ENCODE measurements at places on chromosomes 3 and 15.

GRCh38 chr3:190721330-190721729 is 141.2 kb downstream of the GMNC start:
- DNase-seq, result no peak

- no peak for DNase-seq
These were observed 68.2 kb upstream of the NTRK3 start for GRCh38 chr15:88324741-88325065.

- DNase-seq, result no peak
These were observed at the start of gene MAP4 for GRCh38 chr3:48016301-48016973. Gene MAP4 (minus strand): TSS chr3:48016416. CDS start chr3:47998860, 17,556 bp downstream.

- DNase-seq, result no peak
These were observed 662 bp downstream of the TMEM108 start for GRCh38 chr3:133038731-133039375.

- no peak for DNase-seq
These were observed 218.3 kb upstream of the SOX2 start for GRCh38 chr3:181493423-181493822.

- no peak for DNase-seq
These were observed 35.6 kb downstream of the SLC51A start for GRCh38 chr3:196251918-196252317.

DNA sequence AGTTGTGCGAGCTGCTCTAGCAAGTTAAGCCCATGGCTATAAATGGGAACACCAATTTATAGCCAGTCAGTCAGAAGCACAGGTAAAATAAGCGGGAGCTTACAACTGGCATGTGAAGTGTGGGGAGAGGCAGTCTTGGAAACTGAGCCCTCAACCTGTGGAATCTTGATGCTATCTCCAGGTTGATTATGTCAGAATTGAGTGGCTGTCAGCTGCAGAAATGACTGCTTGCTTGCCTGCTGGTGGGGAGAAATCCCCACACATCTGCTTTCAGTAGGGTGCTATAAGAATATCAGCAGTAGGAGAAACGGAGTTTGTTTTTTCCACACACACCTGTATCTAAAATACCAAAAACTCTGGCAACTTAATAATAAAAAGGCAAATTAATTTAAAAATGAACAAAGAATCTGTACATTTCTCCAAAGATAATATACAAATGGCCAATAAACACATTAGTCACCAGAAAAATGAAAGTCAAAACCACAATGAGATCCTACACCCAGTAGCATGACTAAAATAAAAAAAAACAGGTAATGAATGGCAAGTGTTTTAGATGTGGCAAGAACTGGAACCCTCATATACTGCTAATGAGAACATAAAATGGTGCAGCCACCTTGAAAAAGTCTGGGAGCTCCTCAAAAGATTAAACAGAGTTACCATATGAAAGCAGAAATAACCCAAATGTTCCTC is 26.0 kb upstream of the MAP4 start:
- no peak for DNase-seq

- no peak for DNase-seq
These were observed 75.3 kb upstream of the HRH1 start for GRCh38 chr3:11078826-11079515.

GRCh38 chr3:182501856-182502255 is 291.4 kb upstream of the ATP11B start:
- no peak for DNase-seq

DNA sequence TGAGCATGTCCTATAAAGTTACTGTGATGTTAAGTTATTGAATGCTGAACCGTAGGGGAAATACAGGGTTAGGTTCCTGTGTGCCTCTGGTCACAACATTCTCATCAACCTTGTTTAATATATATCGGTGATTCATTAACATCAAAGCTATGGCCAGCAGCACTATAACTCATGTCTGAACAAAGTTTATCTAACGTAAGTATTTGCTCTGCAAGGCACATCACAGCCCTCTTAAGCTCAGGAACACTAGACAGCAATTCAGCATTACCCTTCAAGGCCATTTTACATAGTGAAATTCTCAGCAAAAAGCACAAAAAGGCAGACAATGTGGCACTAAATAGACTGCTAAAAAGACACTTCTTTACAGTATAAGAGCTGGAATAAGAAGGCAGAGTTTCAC is 48.2 kb upstream of the FNDC3B start:
- no peak for DNase-seq

- DNase-seq, result no peak
These were observed at the start of gene GPR171 for GRCh38 chr3:151203051-151203420. Gene GPR171 (minus strand): TSS chr3:151203216. CDS start chr3:151199386, 3,830 bp downstream.

DNA sequence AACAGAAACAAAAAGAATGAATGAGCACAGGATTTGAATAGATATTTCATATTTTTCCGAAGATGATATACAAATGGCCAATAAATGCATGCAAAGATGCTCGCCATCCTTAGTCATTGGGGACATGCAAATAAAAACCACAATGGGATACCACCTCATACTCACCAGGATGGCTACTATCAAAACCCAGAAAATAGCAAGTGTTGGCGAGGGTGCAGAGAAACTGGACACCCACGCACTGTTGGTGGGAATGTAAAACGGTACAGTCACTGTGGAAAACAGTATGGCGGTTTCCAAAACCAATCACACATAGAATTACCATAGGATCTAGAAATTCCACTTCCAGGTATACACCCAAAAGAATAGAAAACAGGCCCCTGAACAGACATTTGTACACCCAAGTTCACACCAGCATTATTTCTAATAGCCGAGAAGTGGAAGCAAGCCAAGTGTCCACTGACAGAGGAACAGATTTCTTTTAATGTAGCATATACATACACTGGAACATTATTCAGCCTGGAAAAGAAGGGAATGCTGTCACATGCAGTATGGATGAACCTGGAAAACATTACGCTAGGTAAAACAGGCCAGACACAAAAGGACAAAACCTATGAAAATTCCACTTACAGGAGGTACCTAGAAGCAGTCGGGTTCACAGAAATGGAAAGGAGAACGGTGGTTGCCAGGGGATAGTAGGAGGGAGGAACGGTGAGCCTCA is 3.6 kb downstream of the RNF168 start:
- DNase-seq, result no peak

DNA sequence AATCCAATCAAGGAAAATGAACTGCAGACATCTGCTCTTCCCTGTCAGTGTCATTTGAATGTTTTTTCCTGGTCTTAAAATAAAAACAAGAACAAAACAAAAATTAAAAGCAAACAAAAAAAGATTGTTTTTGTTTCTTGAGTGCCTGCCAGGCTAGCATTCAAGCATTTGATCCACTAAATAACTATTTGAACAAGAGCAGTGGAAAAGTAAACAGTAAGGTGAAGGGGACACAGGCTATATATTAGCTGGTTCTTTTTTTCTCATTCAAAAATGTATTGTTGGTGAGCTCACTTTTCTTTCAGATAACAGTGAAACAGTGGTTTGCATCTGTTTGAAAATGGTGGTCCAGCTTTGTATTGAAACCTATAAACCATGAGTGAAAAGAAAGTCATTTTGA is 586.9 kb upstream of the SGO1 start:
- no peak for DNase-seq

DNA sequence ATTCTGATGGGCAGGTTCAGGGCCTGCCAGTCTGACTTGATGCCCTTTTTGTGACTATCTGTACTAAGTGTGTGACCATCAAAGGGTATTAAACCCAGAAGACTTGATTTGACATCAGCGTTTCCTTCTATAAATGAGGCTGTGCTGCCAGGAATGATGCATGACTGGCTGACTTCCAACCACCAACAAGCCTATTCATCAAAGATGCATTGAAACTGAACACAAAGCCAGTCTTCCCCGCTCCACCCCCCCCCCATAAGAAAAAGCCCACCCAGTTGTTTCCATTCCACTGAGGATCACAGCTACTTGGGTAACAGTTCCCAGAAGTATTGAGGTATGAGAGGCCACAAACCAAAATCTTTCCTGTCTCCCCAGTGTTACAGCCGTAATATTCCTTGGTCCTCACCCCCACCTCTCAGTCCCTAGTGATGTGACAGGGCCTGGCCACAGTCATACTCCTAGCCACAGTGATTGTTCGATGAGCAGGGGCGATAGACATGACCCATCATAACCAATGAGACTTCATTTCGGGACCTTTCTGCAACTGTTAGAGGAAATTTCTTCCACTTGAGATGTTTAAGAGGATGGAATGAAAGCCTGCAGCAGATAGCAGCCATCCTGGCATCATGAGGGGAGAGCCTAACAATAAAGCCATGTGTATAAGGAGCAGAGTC is 22.6 kb downstream of the SH3BP5 start:
- DNase-seq, result peak; percentile 49

DNA sequence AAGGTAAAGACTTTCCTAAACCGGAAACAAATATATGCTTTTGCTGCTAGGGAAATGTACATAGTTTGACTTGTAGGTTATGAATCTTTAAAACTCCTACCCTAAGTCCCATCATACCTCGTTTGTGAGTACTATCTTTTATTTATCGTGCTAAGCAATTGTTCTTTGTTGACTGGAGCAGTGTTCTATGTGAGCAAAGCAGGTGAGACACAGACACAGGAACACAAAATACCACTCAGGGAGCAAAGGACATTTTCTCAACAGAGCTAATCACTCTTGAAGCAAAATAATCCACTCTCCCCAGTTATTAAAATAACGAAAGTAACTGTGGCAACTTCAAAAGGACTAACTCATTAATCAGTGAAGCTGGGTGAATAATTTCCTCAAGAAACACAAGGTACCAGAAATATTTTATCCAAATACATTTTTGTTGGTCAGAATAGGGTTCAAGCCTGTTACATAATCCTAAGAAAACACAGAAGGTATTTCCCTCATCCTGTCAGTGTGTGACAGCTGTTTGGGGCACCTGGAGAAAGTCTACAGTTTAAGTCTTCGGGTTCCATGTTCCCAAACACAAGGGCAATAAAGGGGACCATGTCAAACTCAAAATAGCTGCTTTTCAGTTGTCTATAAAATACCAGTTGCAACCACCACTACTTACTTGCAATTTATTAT is 407.7 kb downstream of the FOXP1 start:
- DNase-seq, result no peak

GRCh38 chr15:95948411-95948810 is 382.1 kb upstream of the NR2F2 start:
- DNase-seq, result no peak

- DNase-seq, result no peak
These were observed 31.1 kb upstream of the RASA2 start for GRCh38 chr3:141455603-141456300.

GRCh38 chr15:88828791-88829190 is 25.6 kb downstream of the ACAN start:
- DNase-seq, result no peak

GRCh38 chr3:116607205-116607604 is 102.4 kb upstream of the TUSC7 start:
- peak; percentile 3 for DNase-seq

DNA sequence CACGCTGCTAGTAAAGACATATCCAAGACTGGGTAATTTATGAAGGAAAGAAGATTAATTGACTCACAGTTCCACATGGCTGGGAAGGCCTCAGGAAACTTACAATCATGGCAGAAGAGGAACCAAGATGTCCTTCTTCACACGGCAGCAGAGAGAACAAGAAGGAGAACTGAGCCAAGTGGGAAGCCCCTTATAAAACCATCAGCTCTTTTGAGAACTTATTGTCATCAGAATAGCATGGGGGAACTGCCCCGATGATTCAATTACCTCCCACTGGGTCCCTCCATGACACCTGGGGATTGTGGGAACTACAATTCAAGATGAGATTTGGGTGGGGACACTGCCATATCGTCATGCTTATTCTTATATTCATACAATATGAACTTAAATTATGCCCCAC is 49.0 kb downstream of the DUT start:
- DNase-seq, result no peak

DNA sequence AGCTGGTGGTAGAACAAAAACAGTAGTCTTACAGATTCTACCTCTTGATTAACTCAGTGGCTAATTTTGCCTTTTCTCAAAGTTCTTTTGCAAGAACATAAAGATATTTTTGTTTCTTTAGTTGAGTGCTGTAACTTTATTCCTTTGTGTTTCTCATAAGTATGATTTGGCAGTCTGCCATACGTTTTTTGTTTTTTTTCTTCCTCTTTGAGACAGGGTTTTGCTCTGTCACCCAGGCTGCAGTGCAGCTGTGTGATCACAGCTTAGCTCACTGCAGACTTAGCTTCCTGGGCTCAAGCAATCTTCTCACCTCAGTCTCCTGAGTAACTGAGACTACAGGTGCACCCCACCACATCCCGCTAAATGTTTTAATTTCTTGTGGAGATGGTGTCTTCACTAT is 22.4 kb downstream of the B3GNT5 start:
- DNase-seq, result no peak

GRCh38 chr15:64691896-64692565 is 83.4 kb downstream of the RBPMS2 start:
- DNase-seq, result peak; percentile 48
